ENCODE measurements at places on chromosomes 6 and 20.

GRCh38 chr6:23244300-23244699 lies 674.9 kb downstream of the HDGFL1 start:
- no peak for DNase-seq

GRCh38 chr6:108795122-108795521 lies 53.1 kb upstream of the ARMC2 start:
- DNase-seq: no peak

GRCh38 chr6:100464903-100465700 lies at the start of gene SIM1:
Gene SIM1, minus strand, starts transcription at chr6:100464921. Its CDS starts 1,453 bp downstream, at chr6:100463468.
- no peak for DNase-seq

DNA sequence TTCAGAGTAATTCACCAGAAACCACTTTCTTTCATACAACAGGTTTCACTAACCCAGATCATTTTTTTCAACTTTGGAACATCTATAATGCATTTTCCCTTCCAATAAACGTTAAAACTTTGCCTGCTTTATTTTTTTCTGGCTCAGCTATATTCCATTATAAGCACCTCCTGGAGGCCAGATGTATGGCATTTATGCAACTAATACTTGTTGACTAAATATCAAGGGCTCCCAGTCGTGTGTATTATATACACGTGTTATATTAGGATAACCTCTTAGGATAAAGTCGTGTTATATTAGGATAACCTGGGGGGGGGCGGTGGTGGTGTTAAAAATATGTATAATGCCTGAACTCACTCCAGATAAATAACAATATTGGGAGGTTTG lies 6.7 kb downstream of the OPN5 start:
- no peak for DNase-seq

DNA sequence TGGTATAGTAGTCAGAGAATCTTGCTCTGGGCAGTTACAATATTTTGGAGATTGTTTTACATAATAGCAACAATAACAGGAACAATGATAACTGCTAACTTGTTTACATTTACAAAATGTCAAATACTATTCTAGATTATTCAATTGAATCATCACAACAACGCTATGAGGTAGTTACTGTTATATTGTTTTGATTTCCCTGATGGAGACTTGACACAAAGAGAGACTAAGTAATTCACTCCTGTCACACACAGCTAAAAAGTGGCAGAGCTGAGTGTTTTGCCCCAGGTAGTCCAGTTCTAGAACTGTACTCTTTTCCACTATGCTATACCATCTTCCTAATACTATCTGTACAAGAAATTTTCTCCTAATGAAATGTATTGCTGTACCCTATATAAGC lies 356.1 kb downstream of the LAMA2 start:
- DNase-seq: no peak

DNA sequence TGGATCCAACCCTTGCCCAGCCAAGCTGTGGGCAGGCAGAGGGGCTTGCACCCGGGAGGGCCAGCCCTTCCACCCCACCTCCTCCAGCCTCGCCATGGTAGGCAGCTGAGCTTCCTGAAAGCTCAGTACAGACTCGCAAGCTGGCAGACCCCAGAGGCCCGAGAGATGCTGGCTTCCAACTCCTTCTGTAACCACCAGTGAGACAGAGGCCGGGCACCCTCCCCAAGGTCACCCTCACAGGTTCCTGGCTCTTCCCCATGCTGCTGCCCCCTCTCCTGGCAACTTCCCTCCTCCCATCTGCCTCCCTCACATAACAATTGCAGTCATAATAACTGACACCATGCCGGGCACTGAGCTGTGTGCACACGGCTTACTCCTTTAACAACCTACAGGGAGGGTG lies 26.2 kb upstream of the NOL4L start:
- DNase-seq: no peak

DNA sequence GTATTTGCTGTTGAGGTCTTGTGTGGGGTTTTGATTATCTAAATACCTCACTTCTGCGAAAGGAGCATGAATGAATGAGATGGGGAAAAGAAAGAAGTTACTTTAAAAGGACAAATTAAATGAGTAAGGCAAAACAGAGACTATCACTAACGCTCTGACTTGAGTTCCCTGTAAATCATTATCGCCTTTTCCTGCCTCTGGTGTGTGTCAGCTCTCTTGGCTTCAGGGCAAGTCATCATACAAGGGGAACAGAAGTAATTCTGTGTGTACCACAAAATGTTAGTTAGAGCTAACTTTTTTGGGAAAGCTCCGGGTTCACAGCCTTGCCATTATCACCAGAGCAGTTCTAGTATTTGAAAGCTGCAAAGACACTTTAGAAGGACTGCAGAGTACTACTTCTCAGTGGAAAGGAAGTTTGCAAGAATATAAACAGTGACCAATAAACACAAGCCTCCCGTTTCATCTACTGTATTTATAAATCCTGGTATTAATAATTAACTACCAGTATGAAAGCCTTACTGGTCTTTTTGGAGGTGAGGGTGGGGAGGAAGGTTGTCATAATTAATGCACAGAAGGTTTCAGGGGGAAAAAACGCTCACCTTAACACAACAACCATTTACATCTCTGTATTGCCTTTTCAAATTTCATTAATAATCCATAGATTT lies 1.2 kb downstream of the DZANK1 start:
- DNase-seq: no peak

DNA sequence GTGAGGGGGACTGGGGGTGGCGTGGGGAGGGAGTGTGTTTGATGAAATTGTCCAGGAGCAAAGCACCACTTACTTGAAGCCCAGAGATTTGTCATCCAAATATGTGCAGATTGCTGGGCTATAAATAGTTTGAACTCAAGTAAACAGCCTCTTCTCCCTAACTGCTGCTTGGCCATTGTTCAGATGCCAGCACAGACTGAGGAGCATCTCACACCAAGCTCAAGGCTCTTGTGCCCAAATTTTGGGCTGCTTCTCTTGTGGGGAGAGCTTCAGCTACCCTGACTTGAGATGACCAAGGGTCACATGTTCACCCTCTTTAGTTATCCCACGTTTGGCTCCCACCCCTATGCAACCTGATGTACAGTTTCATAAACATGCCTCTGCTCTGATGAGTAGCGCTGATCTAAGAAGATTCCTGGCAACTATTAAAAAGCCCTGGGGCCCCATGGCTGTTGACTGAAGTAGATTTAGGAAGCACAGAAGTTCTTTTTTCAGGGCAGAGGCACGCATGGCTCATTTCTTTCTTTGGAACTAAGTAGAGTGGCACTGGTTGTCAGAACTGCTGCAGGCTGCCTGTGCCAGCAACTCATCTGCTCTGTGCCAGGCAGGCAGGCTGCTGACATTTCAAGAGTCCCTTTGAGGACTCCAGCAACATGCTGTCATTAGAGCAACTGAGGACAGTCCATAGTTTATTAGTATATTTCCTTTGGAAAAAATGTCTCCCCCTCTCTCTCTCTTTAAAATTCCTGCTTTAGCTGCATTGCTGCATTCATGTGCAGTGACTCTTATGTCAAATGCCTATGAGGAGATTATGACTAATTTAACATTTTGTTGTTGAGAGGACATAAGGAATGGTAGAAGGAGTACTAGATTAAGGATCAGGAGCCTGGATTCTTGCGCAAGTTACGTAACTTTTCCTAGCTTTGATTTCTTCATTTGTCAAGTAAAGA lies 9.6 kb upstream of the PKIG start:
- no peak for DNase-seq

- DNase-seq: no peak
Measured at GRCh38 chr6:42128460-42129359, 13.7 kb downstream of the C6orf132 start.

- no peak for DNase-seq
Measured at GRCh38 chr6:31352310-31352682, 4.7 kb downstream of the HLA-B start.

GRCh38 chr6:21915707-21916260 lies 322.2 kb downstream of the SOX4 start:
- DNase-seq: no peak

- DNase-seq: no peak
Measured at GRCh38 chr20:9233804-9234203, 164.9 kb downstream of the PLCB4 start.

GRCh38 chr20:51570739-51571459 lies 28.4 kb upstream of the NFATC2 start:
- DNase-seq: no peak

DNA sequence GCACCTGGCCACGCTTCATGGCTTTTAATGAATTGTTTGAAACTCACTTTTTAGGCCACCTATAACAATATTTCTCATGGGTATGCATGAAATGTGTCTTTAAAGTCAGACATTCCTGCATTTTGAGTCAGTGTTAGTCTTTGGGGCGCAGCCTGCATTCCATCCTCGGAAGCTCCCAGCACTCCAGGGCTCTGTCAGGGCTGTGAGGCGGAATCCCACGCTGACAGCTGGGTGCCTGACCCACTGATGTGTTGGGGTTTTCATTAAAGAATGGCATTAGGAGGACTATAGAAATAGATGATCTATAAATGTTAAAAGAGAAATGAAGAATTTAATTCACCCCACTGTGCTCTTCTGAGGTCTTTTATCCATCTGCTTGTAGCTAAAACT lies 16.2 kb upstream of the CLDN20 start:
- DNase-seq: no peak

DNA sequence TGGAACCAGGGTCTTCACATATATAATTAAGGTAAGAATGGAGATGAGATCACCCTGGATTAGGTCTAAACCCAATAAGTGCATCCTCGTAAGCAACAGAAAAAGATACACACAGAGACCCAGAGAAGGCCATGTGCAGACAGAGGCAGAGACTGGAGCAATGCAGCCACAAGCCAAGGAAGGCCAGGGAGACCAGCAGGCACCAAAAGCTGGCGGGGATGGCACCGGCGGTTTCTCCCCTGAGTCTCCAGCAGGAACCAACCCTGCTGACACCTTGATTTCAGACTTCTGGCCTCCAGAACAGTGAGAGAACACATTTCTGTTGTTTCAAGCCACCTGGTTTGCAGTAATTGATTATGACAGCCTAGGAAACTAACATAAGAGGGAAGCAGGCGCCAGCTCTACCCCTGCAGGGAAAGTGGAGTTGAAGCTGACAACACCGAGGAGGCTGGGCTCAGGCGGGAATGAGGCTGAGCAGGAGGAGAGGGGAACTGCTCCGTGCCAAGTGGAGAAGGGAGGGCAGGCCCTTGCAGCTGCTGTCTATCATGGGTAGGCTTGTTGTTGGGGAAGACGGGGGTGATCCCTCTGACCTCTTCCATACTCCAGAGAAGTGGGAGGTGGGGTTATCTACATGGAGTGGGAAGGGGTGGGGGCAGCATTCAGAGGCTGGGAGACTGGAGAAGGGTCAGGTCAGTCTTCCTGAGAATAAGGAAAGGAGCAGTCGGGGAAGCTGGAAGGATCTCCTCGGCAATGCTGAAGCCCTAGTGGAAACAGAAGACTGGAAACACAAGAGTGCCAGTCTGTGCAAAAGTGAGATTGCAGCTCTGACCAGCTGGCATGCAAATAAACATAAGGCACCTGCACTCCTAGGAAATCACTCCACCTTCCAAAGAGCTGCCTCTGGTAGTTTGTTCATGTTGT lies 72.7 kb downstream of the NFATC2 start:
- DNase-seq: no peak

DNA sequence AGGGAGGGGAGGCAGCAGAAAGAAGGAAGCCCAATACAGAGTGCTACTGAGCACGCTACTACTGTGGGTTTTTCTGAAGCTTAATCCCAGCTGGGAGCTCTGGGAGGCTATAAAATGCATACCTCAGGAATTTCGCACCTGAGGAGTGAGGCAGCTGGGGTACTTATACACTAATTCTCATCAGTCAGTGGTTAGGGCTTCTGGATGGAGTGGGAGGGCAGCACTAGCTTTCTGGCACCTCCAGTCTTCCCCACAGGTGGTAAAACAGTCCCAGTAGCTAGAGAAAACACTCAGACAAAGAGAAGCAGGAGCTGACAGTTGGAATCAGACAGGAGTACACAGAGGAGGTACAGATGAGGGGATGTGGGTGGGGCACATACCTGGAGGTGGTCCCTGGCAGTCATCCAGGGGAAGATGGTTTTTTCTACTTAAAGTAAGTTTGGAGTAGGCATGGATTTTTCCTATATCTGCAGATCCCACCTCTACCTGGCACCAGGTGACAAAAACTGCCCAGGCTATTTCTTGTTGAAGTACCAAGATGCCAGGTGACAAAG lies 37.8 kb downstream of the CPXM1 start:
- DNase-seq: no peak

GRCh38 chr20:62365814-62366369 lies 1.2 kb downstream of the LAMA5 start:
- no peak for DNase-seq

GRCh38 chr20:15702161-15702560 lies 871.1 kb downstream of the KIF16B start:
- DNase-seq: no peak

- peak; percentile 38 for DNase-seq
Measured at GRCh38 chr20:48716086-48716485, 111.7 kb downstream of the PREX1 start.

DNA sequence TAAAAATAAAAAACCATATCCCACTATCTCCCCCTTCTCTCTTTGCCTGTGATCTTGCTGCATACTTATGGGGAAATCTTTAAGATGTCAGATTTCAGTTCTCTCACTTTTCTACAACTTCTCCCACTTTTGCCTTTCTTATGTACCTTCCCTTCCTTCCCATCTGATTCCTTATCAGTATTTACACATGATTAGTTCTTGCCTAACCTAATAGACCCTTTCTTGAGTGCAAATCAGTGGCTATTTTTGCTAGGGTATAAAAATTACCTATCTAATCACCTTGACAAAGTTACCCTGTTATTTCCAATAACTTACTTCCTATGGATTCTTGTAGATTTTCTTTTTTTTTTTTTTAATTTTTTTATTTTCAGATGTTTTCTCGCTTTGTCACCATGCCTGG lies 75.7 kb downstream of the PTPRA start:
- no peak for DNase-seq

- DNase-seq: no peak
Measured at GRCh38 chr6:35400901-35401311, 51.2 kb upstream of the FANCE start.

DNA sequence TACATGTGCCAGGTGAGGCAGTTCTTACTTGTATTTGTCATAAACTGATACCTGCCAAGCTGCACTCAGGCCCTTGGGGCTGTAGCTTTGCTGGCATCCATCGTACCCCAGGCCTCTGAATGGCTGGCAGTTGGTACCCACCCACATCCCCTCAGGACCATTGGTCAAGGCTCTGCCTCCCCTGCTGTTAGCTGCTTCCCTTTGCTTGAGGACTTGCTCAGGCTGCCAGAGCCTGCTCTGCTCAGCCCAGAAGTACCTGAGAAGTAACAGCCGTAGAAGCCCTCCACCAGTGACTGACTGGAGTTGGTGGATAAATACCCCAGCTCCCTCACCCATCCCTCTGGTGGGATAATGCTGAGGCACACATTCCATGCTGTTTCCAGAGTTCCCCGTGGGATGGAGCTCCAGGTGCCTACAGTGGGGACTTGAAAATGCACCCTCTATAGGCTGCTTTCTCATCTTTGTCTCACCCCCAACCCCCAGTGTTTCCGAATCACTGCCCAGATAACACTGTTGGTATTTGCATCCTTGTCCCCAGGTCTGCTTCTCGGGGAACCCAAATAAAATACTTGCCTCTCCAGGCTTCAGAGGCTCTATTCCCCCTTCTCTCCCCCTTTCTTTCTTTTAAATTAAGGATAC lies 7.3 kb downstream of the EBF4 start:
- no peak for DNase-seq

- no peak for DNase-seq
Measured at GRCh38 chr20:40314278-40314677, 374.8 kb downstream of the MAFB start.

All from stimulated activated CD4-positive, alpha-beta T cell treated with anti-CD3 and anti-CD28 coated beads, Interleukin-4, amount 100 ng/mL, for 4 hours (primary cell).